Stimulated activated CD8-positive, alpha-beta memory T cell treated with anti-CD3 and anti-CD28 coated beads, Interleukin-2, amount 100 ng/mL, for 48 hours (primary cell): ENCODE measurements at places on chromosomes 13 and 19.

DNA sequence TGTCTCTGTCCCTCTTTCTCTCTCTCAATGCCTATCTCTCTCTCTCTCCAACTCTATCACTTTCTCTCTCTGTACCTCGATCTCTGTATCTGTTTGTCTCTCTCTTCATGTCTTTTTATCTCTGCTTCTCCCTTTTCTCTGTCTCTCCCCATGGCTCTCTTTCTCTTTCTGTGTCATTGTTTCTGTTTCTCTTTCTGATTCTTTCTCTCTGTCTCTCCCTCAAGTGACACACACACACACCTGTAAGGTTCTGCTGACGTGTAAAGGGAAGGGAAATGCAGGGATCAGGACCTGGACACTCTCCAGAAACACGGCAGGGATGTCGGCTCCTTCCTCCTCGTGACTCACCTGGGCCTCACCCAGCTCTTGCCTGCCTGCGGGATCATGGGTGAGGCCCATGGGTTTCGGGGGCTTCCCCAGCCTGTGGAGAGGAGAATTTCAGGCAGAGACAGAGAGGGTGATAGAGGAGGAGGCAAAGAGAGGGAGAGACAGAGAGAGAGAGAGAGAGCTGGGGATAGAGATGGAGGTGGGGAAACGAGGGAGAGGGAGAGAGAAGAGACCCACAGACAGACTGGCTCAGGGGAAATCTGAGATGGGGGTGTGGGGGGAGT lies 5.4 kb upstream of the PLAUR start:
- DNase-seq: no peak

- peak; percentile 68 for DNase-seq
These were observed 843 bp downstream of the ANO8 start for GRCh38 chr19:17333611-17334413.

GRCh38 chr19:45962021-45962420 lies 11.6 kb downstream of the NOVA2 start:
- no peak for DNase-seq

DNA sequence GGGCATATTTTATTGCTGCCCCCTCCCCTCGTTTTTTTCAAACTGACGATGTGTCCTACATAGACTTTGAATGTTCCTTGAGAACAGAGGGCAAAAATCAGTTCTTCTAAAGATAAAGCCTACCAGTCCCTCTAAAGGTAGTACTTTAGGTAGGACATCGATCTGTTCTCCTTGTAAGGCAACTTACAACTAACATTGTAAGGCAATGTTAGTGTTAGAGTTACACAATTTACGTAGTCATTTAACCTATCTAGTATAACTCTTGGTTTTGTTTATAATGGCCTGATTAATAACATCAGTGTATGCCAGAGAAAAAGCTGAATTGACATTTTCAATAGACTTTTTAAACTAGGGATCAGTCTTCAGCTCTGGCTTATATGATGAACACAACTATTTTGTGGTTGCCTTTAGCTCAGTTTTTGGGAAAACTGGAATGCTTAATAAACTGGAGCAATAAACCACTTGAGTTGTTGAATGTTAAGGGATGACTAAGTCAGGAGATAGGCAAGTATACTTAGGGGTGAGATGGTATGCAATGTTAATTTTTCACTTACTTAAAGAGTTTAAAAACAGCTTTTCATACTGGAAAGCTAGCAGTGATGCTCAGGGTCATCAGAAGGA lies 2.2 kb downstream of the NDFIP2 start:
- no peak for DNase-seq

GRCh38 chr13:64283926-64284325 lies 2868.3 kb upstream of the PCDH20 start:
- DNase-seq: no peak

DNA sequence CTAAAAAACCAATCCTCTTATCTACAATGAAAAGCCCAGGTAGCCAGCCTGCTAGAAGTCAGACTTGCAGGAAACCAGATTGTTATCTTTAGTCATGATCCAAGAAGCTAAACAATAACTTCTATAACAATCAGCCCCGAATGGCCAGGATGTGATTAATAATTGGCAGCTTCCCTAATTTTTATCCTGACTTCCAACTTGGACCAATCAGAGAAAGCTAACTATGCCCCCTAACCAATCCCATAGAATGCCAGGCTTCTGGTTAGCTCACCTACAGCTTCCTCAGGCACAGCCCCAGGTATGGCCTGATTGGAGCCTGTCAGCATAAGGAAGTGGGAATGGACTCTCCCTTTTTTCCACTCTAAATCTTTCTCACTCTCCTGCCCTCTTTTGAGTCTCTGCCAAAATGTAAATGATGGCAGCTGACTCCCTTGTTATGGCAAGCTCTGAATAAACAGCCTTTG lies 394.9 kb downstream of the DLEU7 start:
- no peak for DNase-seq

- no peak for DNase-seq
These were observed 696 bp upstream of the ERFL start for GRCh38 chr19:41928754-41929535.

DNA sequence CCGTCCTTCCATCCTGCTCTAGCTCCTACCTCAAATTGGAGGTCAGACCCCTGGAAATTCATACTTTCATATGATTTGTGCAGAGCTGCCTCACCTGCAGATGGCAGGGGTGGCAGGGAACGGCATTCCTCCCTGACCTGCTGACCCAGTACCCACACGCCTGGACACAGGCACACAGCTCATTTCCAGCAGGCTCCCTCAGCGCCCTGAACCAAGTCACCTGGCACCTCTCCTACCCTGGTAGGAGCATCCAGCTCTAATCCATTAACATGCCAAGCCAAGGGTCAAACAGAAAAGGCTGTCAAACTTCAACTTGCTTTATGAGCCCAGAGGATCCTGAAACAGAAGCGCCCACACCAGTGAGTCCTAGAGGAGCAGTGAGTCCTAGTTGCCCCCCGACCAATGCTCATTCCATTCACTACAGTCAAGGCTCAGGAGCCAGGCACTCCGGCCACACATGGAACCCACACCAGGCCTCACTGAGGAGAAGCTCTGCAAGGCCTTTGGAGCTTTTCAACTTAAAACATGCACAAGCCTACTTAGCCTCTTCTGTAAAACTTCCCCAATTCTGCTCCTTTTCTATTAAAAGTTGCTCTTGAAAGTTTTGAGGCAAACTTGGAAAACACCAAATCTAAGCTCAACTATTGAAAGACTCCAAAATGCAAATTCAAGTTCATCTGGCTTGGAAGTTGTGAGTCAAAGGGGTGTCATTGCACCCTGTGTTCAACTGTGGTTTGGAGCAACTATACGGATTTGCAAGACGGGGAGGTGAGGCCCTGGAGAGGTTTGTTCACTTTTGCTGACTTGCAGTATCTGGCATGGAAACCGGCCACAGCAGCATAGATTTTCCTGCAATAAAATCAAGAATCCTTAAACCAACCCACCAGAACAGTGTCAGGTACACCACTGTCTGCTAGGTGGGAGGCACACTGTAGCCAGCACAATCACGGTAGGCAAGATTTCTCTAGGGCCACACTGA lies 96.7 kb downstream of the CRYL1 start:
- DNase-seq: no peak

GRCh38 chr13:32476021-32476731 lies 48.2 kb upstream of the N4BP2L1 start:
- no peak for DNase-seq

DNA sequence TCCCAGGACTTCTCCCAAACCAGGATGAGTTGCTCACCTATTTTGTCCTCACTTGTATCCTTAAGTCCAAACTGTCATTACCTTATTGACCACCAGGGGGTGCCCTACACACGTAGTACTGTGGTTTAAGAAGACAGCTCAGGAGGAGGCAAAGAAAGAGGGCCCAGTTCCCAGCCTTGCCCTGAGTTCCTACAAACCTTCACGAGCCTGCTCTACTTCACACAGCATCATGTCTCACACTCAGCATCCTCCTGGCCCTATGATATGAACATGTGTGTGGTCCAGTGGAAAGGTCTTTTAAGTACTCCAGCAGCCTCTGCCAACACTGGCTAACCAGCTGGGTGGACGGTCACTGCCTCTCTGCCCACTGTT lies 8.1 kb upstream of the ZNF784 start:
- peak; percentile 74 for DNase-seq

GRCh38 chr19:34457446-34457845 lies 24.1 kb upstream of the WTIP start:
- DNase-seq: no peak

GRCh38 chr19:51810223-51810622 lies 15.3 kb downstream of the FPR3 start:
- no peak for DNase-seq

- no peak for DNase-seq
These were observed 24.1 kb upstream of the NDFIP2 start for GRCh38 chr13:79456656-79457365.

GRCh38 chr19:51632126-51632525 lies 1.9 kb upstream of the SIGLEC5 start:
- DNase-seq: no peak

GRCh38 chr13:41413872-41414271 lies 43.5 kb upstream of the RGCC start:
- no peak for DNase-seq

- no peak for DNase-seq
These were observed 4.0 kb upstream of the HOOK2 start for GRCh38 chr19:12779162-12779993.

GRCh38 chr13:76035711-76036110 lies 399.6 kb downstream of the LMO7 start:
- no peak for DNase-seq

GRCh38 chr13:110068176-110068473 lies 238.8 kb downstream of the COL4A1 start:
- no peak for DNase-seq

- no peak for DNase-seq
These were observed 515.8 kb downstream of the KLF12 start for GRCh38 chr13:73618275-73618865.

DNA sequence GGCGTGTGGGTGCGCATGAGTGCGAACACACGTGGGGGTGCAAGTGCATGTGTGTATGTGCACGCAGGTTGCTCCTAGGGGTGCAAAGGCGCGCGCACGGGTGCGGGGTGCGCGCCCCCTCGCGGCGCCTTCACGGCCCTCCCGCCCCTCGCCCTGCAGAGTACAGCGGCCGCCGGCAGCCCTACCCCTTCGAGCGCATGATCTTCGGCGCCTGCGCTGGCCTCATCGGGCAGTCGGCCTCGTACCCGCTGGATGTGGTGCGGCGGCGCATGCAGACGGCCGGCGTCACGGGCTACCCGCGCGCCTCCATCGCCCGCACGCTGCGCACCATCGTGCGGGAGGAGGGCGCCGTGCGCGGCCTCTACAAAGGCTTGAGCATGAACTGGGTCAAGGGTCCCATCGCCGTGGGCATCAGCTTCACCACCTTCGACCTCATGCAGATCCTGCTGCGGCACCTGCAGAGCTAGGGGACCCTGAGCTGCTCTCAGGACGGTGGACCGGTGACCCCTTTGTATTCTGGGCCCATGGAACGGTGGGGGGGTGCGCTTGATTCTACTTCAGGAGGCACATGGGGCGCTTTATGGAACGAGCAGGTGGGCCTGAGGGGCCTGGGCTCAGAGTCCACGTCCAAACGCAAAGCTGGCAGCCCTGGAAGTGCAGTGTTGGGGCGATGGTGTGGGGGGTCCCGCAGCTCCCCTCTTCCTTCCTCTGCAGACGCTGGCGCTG lies 27.7 kb downstream of the TMEM161A start:
- DNase-seq: peak; percentile 15

GRCh38 chr19:39823686-39824085 lies 10.3 kb downstream of the DYRK1B start:
- no peak for DNase-seq

- peak; percentile 3 for DNase-seq
These were observed 8.1 kb upstream of the SERPINE3 start for GRCh38 chr13:51331354-51331861.

DNA sequence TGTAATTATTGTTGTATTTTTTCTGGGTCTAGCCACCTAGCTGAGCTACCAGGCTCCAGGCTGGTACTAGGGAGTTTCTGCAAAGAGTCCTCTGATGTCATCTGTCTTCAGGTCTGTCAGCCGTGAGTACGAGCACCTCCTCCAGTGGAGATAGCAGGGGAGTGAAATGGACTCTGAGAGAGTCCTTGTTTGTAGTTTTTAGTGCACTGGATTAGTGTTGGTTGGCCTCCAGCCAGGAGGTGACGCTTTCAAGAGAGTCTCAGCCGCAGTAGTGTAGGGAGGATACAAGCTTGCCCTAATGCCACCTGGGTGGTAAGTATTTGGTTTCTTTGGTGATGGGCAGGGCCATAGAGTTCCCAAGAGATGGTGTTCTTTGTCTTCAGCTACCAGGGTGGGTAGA lies 384.8 kb downstream of the SLC7A1 start:
- DNase-seq: no peak

DNA sequence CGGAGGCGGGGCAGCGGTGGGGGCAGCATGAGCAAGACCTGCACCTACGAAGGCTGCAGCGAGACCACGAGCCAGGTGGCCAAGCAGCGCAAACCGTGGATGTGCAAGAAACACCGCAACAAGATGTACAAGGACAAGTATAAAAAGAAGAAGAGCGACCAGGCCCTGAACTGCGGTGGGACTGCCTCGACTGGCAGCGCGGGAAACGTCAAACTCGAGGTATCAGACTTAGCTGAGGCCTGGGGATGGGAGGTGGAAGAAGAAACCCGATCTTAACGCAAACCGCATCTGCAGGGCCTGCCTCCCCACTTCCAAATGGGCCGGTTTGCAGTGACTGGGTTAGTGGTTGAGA lies 693 bp downstream of the RFXAP start:
- peak; percentile 12 for DNase-seq

- no peak for DNase-seq
These were observed 15.9 kb upstream of the KL start for GRCh38 chr13:33000365-33000764.
